HS-5 (cell line): ENCODE measurements at places on chromosomes 2 and 18.

DNA sequence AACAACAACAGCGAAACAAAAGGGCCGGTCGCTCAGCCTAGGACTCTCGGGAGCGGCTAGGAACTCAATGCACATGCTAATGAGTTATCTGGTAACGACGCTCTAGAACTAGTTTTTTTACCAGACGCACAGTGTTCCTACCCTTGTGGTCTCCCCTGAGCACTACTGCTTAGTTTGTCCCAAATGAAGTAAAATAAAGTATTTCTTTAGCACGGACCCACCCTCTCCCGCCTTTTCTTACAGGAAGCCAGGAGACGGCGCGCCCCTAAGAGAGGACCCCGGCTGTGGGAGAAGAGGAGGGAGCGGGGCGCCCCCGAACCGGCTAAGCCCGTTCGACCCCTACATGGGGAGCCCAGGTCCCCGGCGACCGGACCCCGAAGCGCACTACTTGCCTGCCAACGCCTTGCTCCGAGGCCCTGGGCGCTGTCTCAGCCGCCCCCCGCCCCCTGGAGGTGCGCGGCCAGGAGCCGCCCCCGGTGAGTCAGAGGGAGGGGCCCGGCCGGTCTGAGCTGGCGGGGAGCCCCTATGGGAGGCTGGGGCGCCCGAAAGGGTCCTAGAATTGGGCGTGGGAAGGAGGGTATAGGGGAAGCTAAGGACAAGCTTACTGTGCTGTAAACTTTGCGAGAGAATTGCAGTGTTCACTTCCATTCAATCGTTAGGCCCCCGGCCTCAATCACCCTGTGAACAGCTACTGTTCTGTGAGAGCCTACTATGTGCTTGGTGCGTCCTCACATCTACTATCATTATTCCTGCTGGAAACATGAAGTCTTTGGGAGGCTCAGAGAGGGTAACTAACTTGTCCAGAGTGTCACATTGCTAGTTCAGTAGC is 3.6 kb upstream of the CAPG start:
- no peak for DNase-seq

DNA sequence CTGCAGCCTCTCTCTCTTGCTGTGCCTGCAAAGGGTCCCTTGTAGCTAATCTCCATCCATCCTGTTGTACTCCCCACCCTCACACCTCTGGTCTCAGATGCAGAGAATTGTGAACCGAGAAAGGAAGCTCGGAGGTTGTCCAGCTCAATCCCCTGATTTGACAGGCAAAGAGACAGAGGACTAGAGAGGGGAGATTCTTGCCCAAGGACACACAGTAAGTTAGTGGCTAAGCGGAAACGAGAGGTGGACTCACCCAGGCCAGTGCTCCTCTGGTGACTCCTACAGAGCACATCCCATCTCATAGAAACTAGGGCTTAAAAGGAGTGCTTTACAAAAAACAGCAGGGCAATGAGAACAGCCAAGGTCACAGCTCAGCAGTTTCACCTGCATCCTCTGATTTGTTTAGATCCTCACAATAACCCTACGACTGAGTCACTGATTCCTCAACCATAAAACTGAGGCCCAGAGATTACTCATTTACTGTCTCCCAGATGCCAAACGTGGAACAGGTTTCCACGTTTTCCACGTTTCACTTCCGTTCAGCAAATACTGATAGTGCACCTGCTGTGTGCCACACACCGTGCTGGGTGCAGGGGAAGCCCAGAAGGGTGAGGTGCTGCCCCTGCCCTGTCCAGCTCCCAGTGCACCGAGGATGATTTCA is 22.1 kb downstream of the EHD3 start:
- no peak for DNase-seq

GRCh38 chr18:11042247-11042646 is 107.1 kb downstream of the PIEZO2 start:
- no peak for DNase-seq

GRCh38 chr2:73104933-73105332 is 7.8 kb downstream of the RAB11FIP5 start:
- no peak for DNase-seq

GRCh38 chr2:232960862-232961261 is 52.2 kb downstream of the NGEF start:
- no peak for DNase-seq

DNA sequence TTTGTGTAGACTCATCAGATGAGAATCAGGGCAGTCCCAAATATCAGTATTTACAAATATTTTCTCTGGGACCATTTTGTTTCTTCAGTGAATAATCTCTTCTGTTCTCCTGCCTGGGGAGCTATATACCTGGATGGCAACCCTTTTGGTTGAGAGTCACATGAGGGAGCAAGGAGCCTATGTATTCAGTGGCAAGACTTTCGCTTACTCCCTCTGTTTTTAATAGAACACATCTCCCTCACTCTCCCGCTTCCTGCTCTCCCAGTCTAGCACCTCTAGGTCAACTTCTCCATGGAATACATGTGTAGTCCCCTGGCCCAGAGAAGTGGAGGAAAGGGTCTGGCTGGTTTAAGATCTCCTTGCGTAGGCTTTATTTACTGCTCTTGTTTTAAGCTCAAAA is 600.3 kb downstream of the CCDC85A start:
- DNase-seq, result no peak

- no peak for DNase-seq
These were observed 394.1 kb upstream of the NETO1 start for GRCh38 chr18:73261923-73262322.

GRCh38 chr18:49520661-49521145 is 33.7 kb upstream of the C18orf32 start:
- no peak for DNase-seq

GRCh38 chr18:24089076-24089475 is 49.8 kb upstream of the CABYR start:
- DNase-seq, result no peak

DNA sequence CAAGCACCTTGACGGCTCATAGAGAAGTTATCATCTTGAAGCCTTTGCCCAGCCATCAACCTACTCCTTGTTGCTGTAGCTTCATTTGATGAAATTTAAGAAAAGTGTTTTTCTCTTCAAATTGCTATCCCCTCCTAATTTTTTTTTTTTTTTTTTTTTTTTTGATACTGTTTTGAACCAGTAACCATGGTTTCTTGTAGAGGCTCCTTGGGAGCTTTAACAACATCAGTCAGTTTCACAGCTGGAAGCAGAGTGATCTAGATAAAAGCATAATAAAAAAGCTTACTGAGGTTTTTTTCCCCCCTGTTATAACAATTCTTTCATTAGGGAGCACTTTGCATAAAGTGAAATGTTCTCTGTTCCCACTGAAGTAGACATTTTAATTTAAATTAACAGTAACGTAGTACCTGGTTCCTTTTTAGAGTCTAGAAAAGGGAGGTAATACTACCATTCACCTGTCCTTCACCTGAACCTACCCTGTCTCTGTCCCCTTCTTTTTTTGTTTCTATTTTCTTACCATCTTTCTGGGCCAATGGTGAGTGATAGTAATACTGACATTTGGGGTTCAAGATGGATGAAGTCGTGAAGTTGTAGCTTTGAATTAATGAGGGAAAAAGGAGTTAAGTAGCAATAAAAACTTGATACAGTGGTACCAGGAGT is 101.5 kb downstream of the NCOA1 start:
- no peak for DNase-seq

DNA sequence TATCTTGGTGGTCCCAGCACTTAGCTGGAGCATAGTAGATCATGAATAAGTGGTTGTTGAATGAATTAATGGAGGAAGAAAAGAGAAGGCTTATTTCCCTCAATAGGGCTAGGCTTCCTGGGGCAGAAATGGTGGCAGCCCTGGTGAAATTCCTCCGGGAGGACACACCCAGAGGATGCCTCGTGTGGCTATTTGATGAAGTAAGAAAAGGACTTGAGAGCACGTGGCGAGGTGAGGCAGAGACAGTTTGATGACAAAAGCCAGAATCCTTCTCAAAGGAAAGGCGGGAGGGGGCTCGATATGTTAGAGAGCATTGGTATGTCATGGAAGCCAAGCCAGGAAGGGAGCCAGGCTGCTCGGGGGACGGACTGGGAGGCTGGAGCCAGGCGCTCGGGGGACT is 14.7 kb downstream of the FAM228A start:
- DNase-seq, result no peak

GRCh38 chr2:182133195-182133891 is 147.7 kb downstream of the PPP1R1C start:
- DNase-seq, result no peak

- DNase-seq, result no peak
These were observed 650 bp downstream of the CCBE1 start for GRCh38 chr18:59696311-59697235.

- no peak for DNase-seq
These were observed 85.7 kb downstream of the SLC4A3 start for GRCh38 chr2:219713110-219713509.

GRCh38 chr2:54967759-54968365 is 82.4 kb downstream of the RTN4 start:
- DNase-seq, result no peak

GRCh38 chr2:145323512-145323911 is 803.6 kb upstream of the ZEB2 start:
- peak; percentile 4 for DNase-seq

DNA sequence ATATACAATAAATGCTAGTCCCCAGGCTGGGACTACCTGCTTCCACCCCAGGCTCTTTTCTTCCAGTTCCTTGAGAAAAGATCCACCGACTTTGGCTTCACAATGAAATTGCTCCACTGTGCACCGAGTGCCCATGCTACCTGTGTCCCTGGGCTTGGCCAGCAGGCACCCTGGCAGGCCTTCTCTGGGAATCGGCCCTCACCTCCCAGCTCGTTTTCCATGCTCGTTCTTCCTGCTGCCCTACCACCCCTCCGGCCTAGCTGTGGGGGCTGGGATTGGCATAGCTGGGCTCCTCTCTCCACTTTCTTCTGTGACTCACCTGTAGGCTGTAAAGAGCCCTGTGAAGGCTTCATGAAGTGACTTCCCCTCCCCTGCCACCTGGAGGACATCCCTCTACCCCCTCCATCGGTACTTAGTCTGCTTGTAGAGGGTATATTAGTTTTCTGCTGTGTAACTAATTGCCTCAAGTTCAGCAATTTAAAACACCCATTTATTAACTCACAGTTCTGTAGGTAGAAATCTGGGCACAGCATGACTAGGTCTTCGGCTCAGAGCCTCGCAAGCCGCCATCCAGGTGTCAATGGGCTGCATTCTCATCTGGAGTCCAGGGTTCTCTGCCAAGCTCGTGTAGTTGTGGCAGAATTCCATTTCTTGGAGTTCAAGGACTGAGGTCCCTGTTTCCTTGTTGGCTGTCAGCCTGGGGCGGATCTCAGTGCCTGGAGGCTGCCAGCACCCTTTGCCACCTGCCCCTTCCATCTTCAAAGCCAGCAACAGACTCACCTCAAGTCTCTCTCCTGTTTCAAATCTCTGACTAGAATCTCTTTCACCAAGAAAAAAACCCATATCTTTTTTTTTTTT is 57.6 kb downstream of the DPYSL5 start:
- DNase-seq, result no peak

GRCh38 chr2:47636176-47636575 is 146.8 kb upstream of the MSH6 start:
- no peak for DNase-seq

DNA sequence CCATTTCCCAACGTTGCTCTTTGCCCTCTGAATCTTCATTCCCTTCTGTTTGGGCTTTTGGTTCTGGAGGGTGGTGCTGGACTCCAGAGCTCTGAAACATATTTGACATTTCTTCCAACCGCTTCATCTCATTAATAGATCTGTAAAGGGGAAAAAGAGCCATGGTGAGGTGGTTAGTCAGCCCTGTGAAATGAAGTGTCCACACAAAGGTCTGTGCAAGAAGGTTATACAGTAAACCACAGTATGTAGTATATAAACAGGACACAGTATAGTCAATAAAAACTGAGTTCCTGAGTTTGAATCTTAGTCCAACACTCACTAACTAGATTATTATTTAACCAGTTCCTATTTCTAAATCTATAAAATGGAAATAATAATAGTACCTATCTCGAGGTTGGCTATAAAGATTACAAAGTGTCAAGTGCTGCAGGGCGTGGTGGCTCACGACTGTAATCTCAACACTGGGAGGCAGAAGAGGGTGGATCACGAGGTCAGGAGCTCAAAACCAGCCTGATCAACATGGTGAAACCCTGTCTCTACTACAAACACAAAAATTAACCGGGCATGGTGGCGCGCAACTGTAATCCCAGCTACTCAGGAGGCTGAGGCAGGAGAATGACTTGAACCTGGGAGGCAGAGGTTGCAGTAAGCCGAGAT is 13.1 kb downstream of the STARD7 start:
- DNase-seq, result peak; percentile 82

GRCh38 chr2:229043681-229044080 is 227.4 kb downstream of the PID1 start:
- DNase-seq, result no peak

GRCh38 chr2:216692636-216693413 is 2.5 kb downstream of the IGFBP5 start:
- no peak for DNase-seq

GRCh38 chr18:677951-678381 is 20.5 kb downstream of the TYMS start:
- DNase-seq, result no peak

- no peak for DNase-seq
These were observed 7.9 kb downstream of the SS18 start for GRCh38 chr18:26082475-26082874.

GRCh38 chr2:156023229-156023869 is 309.2 kb downstream of the NR4A2 start:
- DNase-seq, result no peak

DNA sequence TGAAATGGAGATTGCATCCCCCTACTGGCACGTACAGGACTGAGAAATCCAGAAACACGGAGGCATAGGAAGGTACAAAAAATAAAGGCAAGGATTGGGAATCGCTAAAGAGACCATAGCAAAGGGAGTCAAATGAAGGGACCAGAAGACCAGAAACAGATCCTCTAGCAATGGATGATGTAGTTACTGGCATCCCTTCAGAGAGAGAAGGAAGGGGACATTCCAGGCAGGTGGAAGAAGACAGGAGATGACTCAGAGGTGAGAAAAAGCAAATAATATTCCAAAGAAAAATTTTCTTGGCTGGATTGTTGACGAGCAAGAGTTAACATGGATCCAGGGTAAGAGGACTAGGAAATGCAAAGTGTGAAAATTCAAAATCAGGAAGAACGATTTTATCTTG is 78.4 kb upstream of the FZD7 start:
- no peak for DNase-seq

DNA sequence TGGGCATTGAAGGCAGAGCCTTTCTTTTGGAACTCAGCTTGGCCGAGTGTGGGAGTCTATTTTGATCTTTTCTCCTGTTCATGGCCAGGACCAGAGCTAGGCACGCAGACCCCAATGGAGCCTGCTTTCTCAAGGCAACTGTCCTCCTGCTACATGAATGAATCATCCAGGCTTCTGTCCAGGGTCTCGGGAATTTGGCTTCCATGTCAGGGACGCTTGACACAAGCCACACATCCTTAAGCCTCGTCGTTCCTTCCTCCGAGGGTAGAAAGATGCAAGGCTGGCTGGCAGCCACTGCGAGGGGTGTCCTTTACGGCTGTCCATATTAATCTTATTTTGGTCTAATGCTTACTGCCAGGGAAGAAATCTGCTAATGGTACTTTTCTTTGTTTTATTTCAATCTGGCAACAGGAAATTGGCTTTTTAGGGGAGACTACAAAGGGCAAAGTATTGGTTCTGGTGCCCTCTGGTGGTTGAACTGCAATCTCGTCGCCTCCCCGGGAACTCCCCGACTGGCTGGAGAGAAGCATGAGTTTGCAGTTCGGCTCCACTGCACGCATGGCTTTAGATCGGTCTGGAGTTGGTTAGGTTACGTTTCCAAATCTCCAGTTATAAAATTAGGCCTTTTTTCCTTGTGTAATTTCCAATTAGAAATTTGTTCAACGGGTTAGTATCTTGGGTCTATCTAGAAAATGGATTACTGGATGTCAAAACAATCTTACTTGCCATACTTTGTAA is 135.2 kb downstream of the ALPK2 start:
- DNase-seq, result peak; percentile 26

- no peak for DNase-seq
These were observed 194.8 kb downstream of the TPGS2 start for GRCh38 chr18:36633961-36634412.
